ENCODE measurements at places on chromosomes 6 and 20.

DNA sequence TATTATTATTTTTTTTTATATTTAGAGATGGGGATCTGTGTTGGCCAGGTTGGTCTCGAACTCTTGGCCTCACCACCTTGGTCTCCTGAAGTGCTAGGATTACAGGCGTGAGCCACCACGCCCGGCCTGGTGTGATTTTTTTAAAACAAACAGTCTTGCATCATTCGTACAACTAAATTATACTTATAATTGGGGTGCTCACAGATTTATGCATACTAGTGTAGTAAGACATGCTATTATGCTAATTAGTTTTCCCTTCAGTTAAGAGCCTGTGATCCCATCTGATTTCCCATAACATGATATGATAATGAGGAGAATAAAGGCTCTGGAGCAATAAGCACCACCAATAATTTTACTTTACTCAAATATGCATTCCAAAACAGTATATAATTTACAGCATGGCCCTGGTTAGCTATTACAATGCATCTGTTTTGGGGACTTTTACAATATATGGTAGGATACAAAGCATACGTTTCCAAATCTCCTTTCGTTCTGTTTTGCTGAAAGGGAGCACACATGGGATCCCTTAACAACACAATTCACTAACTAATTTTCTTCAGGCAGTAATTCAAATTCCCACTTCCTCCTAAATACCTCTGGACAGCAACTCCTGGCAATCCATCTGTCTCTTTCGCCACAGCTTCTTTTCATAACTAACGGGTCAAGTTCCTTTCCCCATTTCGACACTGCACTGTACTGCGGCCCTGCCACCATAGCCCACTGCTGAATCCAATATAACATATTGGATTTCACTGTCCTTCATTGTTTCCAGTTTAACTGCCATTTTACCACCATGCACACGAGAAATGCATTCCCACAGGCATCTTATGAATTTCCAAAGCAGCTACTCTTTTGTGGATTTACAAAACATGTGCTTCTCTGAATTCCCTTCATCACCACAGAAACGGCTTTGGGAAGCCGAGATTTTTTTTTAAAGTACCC lies 1.7 kb downstream of the NUDT3 start:
- H3K36me3 ChIP-seq = peaks cover 6% of the 10 kb centered on the region
- no peak overlapping the region for H3K4me3 ChIP-seq
- peaks cover 20% of the 10 kb centered on the region for H3K4me1 ChIP-seq

DNA sequence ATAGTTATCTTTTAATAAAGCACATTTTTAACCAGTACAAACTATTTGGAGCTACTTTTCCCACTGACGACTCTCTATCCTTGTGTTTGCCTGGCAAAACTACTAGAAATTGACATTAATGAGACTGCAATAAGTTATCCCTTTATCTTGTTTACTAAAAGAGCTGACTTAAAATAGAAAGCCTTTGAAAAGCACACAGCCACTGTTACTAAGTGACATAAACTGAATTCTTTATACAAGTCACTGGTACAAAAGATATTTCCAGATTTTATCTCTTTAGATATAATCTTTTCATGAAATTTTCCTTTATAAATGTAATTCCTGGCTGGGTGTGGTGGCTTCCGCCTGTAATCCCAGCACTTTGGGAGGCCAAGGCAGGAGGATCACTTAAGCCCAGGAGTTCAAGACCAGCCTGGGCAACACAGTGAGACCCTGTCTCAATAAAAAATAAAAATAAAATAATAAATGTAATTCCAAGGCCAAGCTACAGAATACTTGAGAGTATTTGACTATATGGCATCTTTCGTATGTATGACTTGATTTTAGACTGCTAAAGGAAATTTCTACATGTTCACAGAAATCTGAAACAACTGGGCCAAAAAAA lies 9.5 kb downstream of the MBOAT1 start:
- peaks cover 7% of the 10 kb centered on the region for H3K36me3 ChIP-seq
- no peak for DNase-seq
- no peaks in the 10 kb centered on the region for H3K27me3 ChIP-seq
- no peak overlapping the region for H3K4me3 ChIP-seq
- H3K4me1 ChIP-seq = peaks cover 53% of the 10 kb centered on the region

DNA sequence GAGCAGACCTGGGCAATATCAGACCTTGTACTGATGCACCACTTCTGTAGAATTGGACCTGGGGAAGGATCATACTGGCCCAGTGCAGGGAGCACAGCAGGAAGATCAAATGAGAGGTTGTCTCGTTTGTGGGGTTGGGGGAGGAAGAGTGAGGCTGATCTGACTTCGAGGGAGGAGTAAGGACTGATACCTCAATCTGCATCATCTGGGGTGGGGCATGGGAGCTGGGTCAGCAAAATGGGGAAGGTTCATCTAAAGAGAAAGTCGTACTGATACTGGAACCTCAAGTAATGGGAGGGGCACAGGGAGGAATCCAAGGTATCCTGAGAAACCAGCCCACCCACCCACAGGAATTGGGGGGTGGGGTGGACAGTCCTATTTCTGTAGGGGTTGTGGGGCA lies 3.7 kb downstream of the RNF39 start:
- peaks cover 55% of the 10 kb centered on the region for H3K4me1 ChIP-seq
- H3K27ac ChIP-seq = peak overlapping the region; percentile 10
- DNase-seq = no peak
- no peak overlapping the region for H3K4me3 ChIP-seq
- peaks cover 59% of the 10 kb centered on the region for H3K27me3 ChIP-seq
- H3K36me3 ChIP-seq = peaks cover 24% of the 10 kb centered on the region

DNA sequence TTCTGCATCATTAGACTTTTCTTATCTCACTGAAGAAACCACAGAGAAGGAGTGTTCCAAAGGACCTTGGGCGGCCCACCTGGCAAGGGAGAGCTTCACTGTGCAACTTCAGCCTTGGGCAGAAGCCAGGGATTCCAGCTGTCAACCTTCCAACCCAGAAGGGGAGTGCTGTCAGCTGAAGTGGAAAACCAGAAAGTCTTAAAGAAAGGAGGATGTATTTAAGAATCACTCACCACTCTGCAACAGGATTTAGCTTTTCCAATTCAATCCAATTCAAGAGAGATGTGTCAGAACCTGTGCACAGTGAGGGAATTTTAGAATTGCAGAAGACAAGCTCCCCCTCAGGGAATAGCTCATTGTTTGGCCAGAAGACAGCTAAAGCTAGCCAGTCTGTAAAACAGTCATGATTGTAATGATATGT lies 553.7 kb downstream of the CD83 start:
- peaks cover 5% of the 10 kb centered on the region for H3K4me1 ChIP-seq
- no peak for DNase-seq
- H3K36me3 ChIP-seq = no peaks in the 10 kb centered on the region

GRCh38 chr6:159535656-159536350 lies 157.2 kb downstream of the SOD2 start:
- H3K36me3 ChIP-seq = no peaks in the 10 kb centered on the region
- H3K27me3 ChIP-seq = peaks cover 24% of the 10 kb centered on the region
- H3K4me3 ChIP-seq = no peak overlapping the region
- no peaks in the 10 kb centered on the region for H3K4me1 ChIP-seq
- H3K27ac ChIP-seq = no peak overlapping the region
- DNase-seq = no peak

- DNase-seq = no peak
- no peak overlapping the region for H3K27ac ChIP-seq
- no peak overlapping the region for H3K4me3 ChIP-seq
- no peaks in the 10 kb centered on the region for H3K4me1 ChIP-seq
Observed at GRCh38 chr6:71164890-71165289, 123.7 kb upstream of the OGFRL1 start.

GRCh38 chr20:60540591-60540990 lies 582.4 kb downstream of the CDH26 start:
- H3K36me3 ChIP-seq = no peaks in the 10 kb centered on the region
- H3K27ac ChIP-seq = no peak overlapping the region
- no peak for DNase-seq
- H3K4me3 ChIP-seq = no peak overlapping the region
- no peaks in the 10 kb centered on the region for H3K4me1 ChIP-seq

- H3K27me3 ChIP-seq = no peaks in the 10 kb centered on the region
- H3K36me3 ChIP-seq = peaks cover 7% of the 10 kb centered on the region
Observed at GRCh38 chr6:35477551-35478179, 9.5 kb downstream of the RPL10A start.

- H3K27me3 ChIP-seq = peaks cover 62% of the 10 kb centered on the region
- no peaks in the 10 kb centered on the region for H3K4me1 ChIP-seq
- H3K27ac ChIP-seq = no peak overlapping the region
Observed at GRCh38 chr6:110492584-110492983, 16.2 kb upstream of the SLC22A16 start.

- H3K4me3 ChIP-seq = no peak overlapping the region
- no peaks in the 10 kb centered on the region for H3K36me3 ChIP-seq
- H3K27ac ChIP-seq = no peak overlapping the region
- no peaks in the 10 kb centered on the region for H3K4me1 ChIP-seq
Observed at GRCh38 chr6:72564231-72564630, 57.6 kb upstream of the KCNQ5 start.

- H3K4me1 ChIP-seq = no peaks in the 10 kb centered on the region
- no peaks in the 10 kb centered on the region for H3K36me3 ChIP-seq
- H3K4me3 ChIP-seq = no peak overlapping the region
- DNase-seq = no peak
Observed at GRCh38 chr6:2549834-2550233, 200.9 kb downstream of the MYLK4 start.

DNA sequence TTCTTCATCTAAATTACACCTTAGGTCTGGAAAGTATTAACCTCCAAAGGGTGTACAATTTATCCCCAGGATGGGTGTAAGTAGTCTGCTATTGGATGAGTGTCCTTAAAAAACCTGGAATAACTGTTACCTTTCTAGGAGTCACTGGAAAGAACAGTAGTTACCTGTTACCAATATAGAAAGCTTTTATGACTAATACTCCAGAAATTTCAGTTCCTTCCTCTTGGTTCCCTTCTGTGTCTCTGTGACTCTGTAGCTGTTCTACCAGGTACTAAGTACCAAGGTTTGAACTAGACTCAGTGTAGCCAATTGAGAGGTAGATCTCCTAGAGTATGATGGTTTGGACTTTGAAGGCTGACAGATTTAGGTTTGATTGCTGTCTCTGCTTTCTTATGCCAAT lies 47.0 kb upstream of the TBX18 start:
- H3K4me1 ChIP-seq = no peaks in the 10 kb centered on the region
- DNase-seq = no peak
- H3K27me3 ChIP-seq = no peaks in the 10 kb centered on the region
- no peak overlapping the region for H3K27ac ChIP-seq
- H3K36me3 ChIP-seq = no peaks in the 10 kb centered on the region
- H3K4me3 ChIP-seq = no peak overlapping the region

DNA sequence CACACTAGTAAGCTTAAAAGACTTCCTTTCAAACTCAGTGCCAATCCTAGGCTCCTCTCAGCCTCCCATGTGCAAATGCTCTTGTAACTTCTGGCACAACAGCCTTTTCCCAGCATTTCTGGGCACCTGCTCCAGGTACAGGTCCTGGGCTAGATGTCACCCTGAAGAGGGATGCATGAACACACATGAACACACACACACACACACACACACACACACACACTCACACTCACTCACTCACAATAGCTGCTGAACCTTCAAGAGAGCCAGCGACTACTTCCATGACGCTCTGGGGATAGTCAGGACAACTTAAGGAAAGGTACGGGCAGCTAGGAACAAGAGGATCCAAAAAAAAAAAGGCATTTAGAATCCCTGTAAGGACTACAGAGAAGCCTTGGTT lies 122.8 kb downstream of the INSM1 start:
- H3K36me3 ChIP-seq = peaks cover 24% of the 10 kb centered on the region
- H3K4me3 ChIP-seq = no peak overlapping the region
- no peaks in the 10 kb centered on the region for H3K27me3 ChIP-seq
- no peaks in the 10 kb centered on the region for H3K4me1 ChIP-seq
- H3K27ac ChIP-seq = no peak overlapping the region

GRCh38 chr6:68777956-68778355 lies 142.9 kb downstream of the ADGRB3 start:
- no peak for DNase-seq
- no peaks in the 10 kb centered on the region for H3K4me1 ChIP-seq
- H3K27ac ChIP-seq = no peak overlapping the region
- no peak overlapping the region for H3K4me3 ChIP-seq

GRCh38 chr6:7445885-7446461 lies 56.4 kb downstream of the RIOK1 start:
- DNase-seq = no peak
- peaks cover 33% of the 10 kb centered on the region for H3K27me3 ChIP-seq
- no peaks in the 10 kb centered on the region for H3K36me3 ChIP-seq
- no peak overlapping the region for H3K27ac ChIP-seq
- H3K4me1 ChIP-seq = no peaks in the 10 kb centered on the region

DNA sequence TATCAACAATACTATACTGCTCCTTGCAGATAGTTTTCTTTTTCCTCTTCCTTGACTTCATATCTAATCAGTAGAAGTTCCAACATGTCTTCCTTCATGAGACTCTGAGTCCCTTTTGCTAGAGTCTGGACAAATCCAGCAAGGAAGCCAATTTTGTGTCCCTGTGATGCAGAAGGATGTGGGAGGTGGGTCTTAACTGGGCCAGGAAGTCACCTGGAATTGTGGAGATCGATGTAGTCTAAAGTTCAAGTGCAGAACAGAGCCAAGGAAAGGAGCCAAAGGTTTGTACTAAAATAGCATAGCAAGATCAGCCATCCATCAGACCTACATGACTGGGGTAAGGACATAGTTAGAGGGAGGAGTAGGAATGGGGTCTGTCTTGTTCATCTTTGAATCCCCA lies 37.6 kb downstream of the SPTLC3 start:
- H3K4me3 ChIP-seq = no peak overlapping the region
- H3K27me3 ChIP-seq = no peaks in the 10 kb centered on the region
- no peaks in the 10 kb centered on the region for H3K4me1 ChIP-seq
- no peaks in the 10 kb centered on the region for H3K36me3 ChIP-seq
- DNase-seq = no peak

DNA sequence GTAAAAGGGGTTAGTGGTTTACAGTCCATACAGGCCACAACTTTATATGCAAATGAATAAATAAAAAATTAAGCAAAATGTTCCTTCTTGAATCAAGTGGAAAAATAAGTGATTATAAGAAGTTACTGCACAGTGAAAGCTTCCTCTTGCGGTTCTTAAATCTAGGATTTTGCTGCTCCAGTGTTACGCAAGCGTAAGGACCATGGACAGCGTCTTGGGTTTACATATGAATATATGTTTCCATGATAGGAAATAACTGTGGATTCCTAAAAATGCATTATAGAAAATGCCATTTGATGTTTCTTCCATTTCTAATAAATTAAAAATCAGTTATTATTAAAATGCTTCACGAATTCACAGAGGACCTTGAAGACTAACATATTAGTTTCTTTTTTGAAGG lies 176.6 kb upstream of the POU3F2 start:
- no peak overlapping the region for H3K4me3 ChIP-seq
- no peaks in the 10 kb centered on the region for H3K36me3 ChIP-seq
- no peaks in the 10 kb centered on the region for H3K27me3 ChIP-seq
- no peak overlapping the region for H3K27ac ChIP-seq
